ENCODE measurements at places on chromosomes 1 and 21.

GRCh38 chr1:35568975-35569395, 4.1 kb upstream of the TFAP2E start:
- DNase-seq = no peak

- no peak for DNase-seq
Measured at GRCh38 chr1:29121516-29121935, 2.2 kb downstream of the TMEM200B start.

- DNase-seq = no peak
Measured at GRCh38 chr1:61122389-61122788, 40.0 kb downstream of the NFIA start.

DNA sequence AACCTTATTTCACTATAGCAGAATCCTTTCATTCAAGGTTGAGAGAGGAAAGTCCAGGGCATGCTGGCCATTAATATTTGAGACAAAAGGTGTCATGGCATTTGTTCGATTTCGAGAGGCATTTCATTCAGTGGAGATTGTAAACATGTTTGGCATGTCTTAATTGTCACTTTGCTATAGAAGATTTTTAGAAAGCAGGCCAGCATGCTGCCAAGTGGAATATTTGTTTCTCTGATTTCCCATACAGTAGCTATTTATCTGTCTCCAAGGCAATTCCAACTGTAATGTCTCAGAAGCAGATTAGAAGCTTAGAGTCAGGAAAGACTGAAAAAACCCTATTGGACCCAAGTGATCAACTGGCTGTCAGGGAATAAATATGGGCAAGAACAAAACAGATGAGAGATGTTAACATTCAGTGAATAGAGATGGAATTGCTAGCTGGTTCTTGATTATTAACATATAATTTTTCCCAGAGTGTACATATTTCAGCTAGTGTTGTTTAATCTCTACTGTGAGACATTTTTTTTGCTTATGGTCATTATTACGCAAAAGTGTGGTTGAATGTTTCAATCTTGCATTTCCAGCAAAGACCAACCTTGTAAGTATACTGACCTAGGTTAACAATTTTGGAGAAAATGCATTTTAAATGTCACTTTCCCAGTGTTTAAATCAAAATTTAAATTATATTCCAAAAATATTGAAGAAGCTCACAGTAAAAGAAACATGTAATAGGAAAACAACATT, 174.6 kb downstream of the KCNK2 start:
- DNase-seq = no peak

- no peak for DNase-seq
Measured at GRCh38 chr1:175095978-175096607, 28.5 kb downstream of the TNN start.

DNA sequence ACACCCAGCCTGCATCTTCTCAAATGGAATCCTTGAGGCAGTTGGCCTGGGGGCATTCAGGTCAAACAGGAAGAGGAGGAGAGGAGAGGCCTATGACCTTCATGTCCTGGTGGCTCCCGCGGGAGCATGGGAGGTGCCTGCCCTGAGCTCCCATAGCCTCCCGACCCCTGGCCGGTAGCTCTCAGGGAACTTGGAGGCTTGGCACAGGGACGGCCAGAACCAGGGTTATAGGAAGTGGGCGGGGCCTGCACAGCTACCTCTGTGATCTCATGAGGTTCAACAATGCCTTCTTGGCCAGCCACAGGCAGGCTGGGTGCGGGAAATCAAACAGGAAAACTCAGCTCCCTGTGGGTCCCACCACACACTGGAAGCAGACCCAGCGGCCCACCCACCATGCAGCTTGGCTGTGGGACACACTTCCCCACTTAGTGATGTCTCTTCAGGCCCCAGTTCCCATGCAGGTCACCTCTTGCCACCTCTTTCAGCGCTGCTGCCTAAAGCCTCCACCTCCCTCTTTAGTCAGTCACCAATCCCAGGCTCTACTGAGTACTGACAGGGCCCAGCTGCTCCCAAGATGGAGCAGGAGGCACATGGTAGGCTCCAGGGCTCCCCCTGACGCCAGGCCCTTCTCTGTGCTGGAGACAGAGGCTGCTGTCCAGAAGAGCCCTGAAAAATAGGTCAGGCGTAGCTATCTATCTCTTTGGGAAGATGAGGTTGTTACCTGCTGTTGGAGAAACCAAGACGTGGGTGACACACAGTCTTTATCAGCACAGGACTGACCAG, at the start of gene SLFNL1:
TSS of gene SLFNL1 (minus strand) at position 200 of the 783 bp plus-strand sequence. CDS start 1,065 bp downstream, outside the sequence.
- DNase-seq = no peak

DNA sequence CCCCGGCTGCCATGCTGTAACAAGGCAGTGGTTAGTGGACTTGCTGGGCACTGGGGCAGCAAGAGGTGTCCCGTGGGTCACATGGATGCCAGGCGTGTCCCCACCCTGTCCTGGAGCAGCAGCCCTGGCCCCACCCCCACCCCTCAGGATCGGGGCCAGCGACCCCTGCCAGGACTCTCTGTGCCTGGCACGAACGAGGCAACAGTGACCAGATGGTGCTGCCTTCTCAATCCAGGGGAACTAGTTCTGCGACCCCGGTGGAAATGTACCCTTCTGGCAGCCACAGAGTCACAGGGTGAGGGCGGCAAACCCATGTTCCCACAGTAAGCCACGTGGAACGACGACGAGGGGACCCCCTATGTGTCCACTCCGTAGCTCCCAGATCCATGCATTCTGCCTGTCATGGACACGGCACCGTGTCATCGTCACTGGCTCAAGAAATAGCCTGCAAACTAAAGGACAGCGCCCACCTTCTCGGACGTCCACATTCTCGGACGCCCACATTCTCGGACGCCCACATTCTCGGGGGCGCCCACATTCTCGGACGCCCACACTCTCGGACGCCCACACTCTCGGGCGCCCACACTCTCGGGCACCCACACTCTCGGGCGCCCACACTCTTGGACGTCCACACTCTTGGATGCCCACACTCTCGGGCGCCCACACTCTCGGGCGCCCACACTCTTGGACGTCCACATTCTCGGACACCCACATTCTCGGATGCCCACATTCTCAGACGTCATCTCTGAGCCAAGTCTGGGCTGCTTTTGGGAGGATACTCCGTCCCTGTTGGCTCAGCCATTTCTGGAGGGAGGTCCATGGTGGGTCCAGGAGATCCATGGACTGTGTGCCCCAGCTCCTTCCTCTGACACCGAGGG, 19.6 kb upstream of the ACTRT2 start:
- DNase-seq = no peak

Data from epithelial cell of proximal tubule (primary cell).